ENCODE measurements at places on chromosomes 1 and 21.
A peak's percentile ranks its signal among the peaks of the same experiment; 100 is the strongest.

DNA sequence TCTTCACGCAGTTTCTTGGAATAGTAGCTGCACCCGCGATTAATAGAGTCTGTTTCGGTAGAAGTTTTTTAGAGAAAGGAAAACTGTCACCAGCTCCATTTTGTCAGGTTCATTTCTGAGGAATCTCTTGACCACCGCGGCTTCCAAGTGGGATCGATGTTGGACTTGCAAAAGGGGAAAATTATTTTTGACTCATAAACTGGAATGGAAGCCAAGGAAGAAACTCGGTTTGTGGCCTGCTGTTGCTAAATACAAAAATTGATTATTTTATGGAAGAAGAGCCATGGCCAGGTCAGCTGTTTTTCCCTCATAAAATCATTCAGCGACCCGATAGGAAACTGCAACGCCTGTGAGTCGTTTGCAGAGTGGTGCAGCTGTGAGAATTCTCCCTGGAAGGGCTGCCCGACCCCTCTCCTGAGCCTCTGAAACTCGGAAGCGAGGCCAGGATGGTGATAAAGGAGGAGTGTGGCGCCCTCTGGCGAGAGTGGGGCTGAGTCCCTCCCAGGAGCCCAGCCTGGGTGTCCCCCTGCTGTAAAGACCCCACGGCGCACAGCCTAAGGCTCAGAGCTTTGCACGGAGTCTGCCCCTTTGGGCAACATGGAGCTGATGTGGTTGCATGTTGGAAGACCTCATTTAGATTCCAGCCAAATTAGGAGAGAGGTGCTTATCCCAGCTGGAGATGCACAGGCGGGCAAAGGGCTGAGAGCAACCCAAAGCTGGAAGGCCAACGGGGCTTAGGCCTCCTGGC lies 83.6 kb upstream of the SLC25A33 start:
- DNase-seq: peak; percentile 11

DNA sequence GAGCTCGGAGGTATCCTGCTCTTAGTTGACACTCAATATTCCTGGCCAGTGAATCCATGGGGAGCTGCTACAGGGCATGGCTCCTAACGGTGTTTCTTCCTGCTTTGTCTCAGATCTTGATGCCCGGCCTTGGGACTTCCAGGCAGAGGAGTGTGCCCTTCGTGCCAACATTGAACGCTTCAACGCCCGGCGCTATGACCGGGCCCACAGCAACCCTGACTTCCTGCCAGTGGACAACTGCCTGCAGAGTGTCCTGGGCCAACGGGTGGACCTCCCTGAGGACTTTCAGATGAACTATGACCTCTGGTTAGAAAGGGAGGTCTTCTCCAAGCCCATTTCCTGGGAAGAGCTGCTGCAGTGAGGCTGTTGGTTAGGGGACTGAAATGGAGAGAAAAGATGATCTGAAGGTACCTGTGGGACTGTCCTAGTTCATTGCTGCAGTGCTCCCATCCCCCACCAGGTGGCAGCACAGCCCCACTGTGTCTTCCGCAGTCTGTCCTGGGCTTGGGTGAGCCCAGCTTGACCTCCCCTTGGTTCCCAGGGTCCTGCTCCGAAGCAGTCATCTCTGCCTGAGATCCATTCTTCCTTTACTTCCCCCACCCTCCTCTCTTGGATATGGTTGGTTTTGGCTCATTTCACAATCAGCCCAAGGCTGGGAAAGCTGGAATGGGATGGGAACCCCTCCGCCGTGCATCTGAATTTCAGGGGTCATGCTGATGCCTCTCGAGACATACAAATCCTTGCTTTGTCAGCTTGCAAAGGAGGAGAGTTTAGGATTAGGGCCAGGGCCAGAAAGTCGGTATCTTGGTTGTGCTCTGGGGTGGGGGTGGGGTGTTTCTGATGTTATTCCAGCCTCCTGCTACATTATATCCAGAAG lies 16.7 kb downstream of the ALX3 start:
- peak; percentile 41 for DNase-seq

- DNase-seq: no peak
Measured at GRCh38 chr21:31744182-31744800, 12.4 kb upstream of the SCAF4 start.

DNA sequence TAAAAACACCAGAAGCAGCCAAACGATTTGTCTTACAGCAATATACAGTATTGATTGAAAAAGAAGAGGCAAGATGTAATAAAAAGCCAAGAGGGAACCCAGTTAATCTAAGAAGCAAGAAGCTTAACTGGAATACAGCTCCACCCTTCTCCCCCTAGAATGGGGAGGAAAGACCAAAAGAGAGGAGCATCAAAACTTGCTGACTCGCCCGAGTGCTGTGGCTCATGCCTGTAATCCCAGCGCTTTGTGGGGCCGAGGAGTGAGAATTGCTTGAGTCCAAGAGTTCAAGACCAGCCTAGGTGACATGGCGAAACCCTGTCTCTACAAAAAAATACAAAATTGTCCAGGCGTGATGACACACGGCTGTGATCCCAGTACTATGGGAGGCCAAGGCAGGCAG lies 32.2 kb downstream of the BRWD1 start:
- DNase-seq: no peak

GRCh38 chr1:156146020-156146768 lies 7.2 kb upstream of the SEMA4A start:
- DNase-seq: no peak

DNA sequence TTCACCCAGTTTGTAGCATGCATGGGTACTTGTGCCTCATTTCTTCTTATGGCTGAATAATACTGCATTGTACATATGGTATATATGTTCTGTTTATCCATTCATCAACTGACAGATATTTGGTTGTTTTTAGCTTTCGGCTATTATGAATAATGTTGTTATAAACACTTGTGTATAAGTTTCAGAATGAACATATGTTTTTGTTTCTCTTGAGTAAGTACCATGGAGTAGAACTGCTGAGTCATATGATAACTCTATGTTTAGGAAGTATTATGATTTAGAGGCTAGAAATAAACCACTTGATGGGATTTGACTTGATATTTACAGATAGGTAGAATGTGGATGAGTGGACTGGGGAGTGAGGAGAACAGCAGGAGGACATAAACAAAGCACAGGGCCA lies 48.6 kb downstream of the WNT2B start:
- DNase-seq: no peak

GRCh38 chr1:12031039-12031980 lies 12.0 kb downstream of the MIIP start:
- DNase-seq: no peak

GRCh38 chr1:101137144-101138126 lies 99.4 kb upstream of the S1PR1 start:
- no peak for DNase-seq

DNA sequence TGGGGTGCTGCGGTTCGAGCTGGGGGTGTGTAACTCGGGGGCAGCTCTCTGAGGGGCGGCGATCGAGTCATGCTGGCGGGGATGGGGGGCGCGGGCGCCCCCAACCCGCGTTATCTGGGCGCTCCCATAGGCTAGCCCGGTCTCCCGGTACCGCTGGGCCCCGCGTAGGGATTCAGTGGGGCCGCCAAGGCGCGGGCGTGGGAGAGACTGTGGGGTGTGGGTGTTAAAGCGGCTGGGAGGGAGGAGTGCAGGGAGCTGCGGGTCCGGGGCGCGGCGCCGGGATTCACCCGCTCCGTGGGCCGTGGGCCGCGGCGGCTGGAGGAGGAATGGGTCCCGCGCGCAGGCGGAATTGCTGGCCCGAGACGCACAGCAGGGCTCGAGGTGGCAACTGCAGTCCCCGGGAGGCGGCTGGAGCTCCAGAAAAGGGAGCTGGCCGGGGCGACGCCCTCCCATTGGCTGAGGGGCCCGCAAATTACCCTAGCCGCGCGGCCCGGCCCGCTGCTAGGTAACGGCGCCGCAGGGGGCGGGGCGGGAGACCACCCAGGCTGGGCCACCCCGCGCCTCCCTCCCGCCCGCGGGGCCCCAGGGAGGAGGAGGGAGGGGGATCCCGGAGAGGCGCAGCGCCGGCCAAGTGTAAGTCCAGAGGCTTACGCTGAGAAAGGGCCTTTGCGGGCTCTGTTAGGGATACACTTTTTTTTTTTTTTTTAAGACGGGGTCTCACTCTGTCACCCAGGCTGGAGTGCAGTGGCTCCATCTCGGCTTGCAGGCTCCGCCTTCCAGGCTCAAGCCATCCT lies at the start of gene PTCH2:
Gene PTCH2, minus strand, starts transcription at position 392 of the 794 bp plus-strand sequence. Its CDS starts 321 bp downstream, at position 71.
- no peak for DNase-seq

DNA sequence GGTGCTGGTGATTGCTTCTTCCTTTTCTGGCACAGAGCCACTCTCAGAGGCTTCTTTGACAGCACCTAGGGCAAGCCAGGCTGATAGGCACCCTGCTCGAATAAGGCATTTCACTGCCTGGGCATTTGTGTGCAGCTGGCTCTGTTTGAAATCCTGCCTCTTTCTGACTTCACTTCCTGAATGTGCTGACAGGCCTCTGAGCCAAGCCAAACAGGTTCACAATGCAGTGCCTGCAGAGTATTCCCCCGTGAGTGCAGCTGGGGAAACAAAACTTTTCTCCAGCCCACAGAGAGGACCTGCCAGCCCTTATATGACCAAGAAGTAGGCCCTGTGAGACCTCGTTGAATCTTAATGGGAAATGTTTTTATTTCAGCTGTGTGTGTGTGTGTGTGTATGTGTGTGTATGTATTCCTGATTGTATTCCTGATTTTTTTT lies 10.4 kb downstream of the JUN start:
- DNase-seq: no peak

DNA sequence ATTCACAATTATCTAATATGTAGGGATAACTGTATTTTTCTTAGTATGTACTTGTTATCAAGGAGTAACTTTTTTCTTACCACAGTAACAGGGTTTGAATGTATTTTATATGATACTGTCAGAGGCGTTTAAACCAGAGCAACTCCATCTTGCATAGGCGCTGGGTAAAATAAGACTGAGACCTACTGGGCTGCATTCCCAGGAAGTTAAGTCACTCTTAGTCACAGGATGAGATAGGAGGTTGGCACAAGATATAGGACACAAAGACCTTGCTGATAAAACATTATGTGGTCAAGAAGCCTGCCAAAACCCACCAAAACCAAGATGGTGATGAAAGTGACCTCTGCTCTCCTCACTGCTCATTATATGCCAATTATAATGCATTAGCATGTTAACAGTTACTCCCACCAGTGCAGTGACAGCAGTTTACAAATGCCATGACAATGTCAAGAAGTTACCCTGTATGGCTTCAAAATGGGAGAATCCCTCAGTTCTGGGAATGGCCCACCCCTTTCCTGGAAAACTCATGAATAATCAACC lies 64.8 kb downstream of the RPE65 start:
- DNase-seq: no peak

- no peak for DNase-seq
Measured at GRCh38 chr1:59596432-59596831, 218.3 kb upstream of the HOOK1 start.

- DNase-seq: no peak
Measured at GRCh38 chr21:45122432-45123132, 48.2 kb downstream of the ADARB1 start.

GRCh38 chr1:10824821-10825540 lies 28.5 kb upstream of the CASZ1 start:
- DNase-seq: no peak

- DNase-seq: no peak
Measured at GRCh38 chr1:16167331-16168143, 11.7 kb upstream of the EPHA2 start.

DNA sequence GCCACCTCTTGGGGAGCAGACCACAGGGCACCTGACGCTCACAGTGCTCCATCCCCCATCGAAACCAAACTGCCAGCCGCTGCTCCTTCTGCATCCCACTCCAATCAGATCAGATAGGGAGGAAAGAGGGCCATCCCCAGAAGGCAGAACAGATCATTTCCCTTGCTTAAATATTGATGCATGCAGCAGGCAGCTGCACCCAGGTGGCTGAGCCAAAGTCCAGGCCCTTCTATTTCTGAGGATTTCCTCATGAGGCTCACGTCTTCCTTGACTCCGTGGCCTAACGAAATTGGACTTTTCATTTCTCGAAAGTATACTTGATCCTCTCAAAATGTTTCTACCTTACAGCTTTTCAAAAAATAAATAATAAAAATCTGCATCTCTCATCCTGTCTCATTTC lies 239.2 kb downstream of the ATG4C start:
- DNase-seq: no peak

DNA sequence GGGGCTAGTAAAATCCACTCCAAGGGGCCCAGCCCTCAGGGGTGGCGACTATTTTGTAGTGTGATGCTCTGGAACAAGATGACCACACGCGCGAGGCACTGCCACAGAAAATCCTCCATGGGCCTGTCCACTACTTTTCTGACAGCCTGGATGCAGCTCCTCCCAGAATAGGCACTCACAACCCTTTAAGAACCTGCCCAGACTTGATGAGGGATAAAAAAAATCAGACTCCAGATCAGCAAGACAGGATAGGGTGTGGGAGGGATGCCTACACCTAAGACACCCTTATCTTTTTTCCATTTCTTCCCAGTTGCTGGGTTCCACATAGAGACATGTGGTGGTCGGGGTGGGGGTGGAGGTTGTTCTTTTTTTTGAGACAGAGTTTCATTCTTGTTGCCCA lies 33.5 kb downstream of the PCAT6 start:
- no peak for DNase-seq

DNA sequence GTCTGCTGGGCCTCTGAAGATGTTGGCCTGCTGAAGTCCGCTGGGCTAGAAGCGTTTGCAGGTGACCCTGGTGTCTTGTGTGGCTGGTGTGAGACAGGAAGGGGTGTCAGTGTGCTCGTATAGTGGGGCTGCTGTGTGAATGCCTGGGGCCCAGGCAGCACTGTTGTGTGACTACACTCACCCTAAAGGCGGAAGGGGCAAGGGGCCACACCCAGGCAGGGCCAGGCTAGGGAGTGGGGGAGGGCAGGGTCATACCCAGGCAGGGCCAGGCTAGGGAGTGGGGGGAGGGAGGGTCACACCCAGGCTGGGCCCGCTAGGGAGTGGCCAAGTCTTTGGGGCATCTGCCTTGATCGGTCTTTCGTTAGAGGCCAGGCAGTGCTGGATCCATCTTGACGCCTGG lies 25.0 kb downstream of the PDXK start:
- no peak for DNase-seq

- no peak for DNase-seq
Measured at GRCh38 chr21:43348801-43349261, 78.1 kb downstream of the SIK1 start.

DNA sequence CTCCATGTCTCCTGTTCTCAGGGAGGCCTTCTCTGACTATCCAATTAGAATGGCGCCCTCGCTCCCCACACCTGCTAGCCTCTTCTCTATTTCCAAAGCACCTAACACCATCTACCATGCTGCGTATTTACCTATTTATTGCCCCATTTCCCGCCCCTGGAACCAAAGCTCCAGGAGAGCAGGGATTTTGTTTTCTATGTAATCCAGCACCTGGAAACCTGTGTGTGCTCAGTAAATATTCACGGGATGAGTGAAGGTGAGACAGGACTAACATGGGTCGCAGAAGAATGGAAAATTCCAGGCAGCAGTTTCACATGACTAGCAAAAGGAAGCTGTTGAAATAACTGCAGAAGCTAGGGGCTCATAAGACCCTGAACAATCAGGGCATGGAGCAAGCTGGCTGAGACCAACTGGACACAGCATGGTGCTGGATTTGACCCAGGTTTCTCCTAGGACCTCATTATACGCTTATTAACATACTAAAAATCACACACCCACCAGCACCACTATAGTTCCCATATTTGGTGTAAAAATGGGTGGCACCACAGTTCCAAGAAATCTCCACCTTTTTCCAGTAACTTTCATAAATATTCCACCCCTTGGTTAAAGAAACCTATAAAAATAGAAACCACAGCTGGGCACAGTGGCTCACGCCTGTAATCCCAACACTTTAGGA lies 15.1 kb upstream of the TENT5B start:
- DNase-seq: no peak

Data from stimulated activated CD8-positive, alpha-beta memory T cell treated with anti-CD3 and anti-CD28 coated beads, Interleukin-4, amount 100 ng/mL, for 1 hour (primary cell).